GM23248 (cell line): ENCODE measurements at places on chromosomes 13 and 19. TPM values are rescaled to one million over a fixed set of nuclear protein-coding genes. Genes with fewer than 3 reads are reported as not detected.

DNA sequence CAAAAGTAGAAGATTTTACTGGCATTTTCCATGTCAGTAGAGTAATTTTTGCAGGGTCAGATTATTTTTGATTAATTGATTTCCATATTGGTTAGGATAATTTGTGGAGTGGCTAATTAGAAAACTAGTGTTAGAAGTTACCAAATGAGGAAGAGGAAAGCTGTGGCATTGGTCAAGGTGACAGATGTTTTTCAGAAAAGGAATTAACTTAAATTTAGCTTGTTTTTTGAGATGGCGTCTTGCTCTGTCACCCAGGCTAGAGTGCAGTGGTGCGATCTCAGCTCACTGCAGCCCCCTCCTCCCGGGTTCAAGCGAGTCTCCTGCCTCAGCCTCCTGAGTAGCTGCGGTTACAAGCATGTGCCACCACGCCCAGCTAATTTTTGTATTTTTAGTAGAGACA lies 28.8 kb downstream of the LSM14A start:
- H3K27me3 ChIP-seq: no peaks in the 10 kb centered on the region
- DNase-seq: no peak
- H3K36me3 ChIP-seq: peaks cover 47% of the 10 kb centered on the region
- H3K4me1 ChIP-seq: 0 out of 2 replicates have a peak, but pooled peaks cover 6% of the 10 kb centered on the region
- no peak overlapping the region for H3K27ac ChIP-seq

DNA sequence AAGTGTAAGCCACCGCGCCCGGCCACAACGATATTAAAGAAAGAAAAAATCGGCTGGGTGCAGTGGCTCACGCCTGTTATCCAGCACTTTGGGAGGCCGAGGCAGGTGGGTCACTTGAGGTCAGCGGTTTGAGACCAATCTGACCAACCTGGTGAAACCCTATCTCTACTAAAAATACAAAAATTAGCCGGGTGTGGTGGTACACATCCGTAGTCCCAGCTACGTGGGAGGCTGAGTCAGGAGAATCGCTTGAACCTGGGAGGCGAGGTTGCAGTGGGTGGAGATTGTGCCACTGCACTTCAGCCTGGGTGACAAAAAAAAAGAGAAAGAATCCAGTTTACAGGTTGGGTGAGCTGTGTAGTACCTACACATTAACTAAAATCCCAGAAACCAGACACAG lies 99.9 kb upstream of the CACNA1A start:
- no peak for DNase-seq
- no peaks in the 10 kb centered on the region for H3K36me3 ChIP-seq
- H3K4me3 ChIP-seq: no peak overlapping the region
- H3K27me3 ChIP-seq: no peaks in the 10 kb centered on the region
- no peak overlapping the region for H3K27ac ChIP-seq

- H3K27ac ChIP-seq: no peak overlapping the region
- no peak for DNase-seq
- peaks cover 19% of the 10 kb centered on the region for H3K4me1 ChIP-seq
- H3K36me3 ChIP-seq: no peaks in the 10 kb centered on the region
- H3K27me3 ChIP-seq: no peaks in the 10 kb centered on the region
These were observed 199.0 kb downstream of the KATNAL1 start for GRCh38 chr13:30108216-30108912.

DNA sequence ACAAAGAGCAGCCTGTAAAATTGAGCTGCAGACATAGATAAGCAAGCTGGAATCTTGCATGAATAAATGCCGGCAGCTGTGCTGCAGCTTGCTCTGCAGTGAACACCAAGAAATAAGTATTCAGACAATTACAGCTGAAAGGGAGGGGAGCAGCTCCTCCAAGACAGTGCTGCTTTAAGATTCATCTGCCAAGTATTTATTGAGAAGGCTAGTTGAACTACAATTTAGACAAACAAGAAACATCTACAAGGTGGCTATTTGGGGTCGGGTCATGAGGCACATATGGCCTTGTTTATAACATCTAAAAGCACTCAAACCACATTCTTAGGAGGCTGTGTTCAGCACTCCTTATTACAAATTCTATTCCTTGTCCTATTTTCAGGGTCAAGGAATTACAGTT lies 34.9 kb downstream of the ZNF726 start:
- H3K27me3 ChIP-seq: no peaks in the 10 kb centered on the region
- H3K4me3 ChIP-seq: no peak overlapping the region
- no peaks in the 10 kb centered on the region for H3K36me3 ChIP-seq
- no peaks in the 10 kb centered on the region for H3K4me1 ChIP-seq
- DNase-seq: no peak

- H3K27ac ChIP-seq: no peak overlapping the region
- no peaks in the 10 kb centered on the region for H3K36me3 ChIP-seq
These were observed 9.2 kb downstream of the ONECUT3 start for GRCh38 chr19:1762243-1763117.

DNA sequence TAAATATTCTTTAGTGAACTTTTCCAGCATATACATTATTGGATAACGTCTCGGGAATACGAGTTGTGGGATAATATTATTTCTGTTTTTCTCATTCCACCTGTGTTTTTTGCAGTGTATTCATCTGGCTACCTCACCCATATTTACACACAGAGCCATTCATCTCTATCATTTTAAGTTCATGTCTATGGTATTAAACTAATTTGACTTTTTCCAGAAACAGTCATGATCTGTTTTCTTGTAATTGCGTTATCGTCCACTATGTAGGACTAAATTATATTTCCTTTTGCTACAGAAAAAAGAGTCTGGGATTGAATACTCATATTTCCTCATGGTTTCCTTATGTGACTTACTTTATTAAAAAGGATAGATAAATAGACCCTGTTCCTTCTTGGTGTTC lies 2.7 kb downstream of the ATP11A start:
- no peak overlapping the region for H3K27ac ChIP-seq
- H3K27me3 ChIP-seq: no peaks in the 10 kb centered on the region
- no peak for DNase-seq
- H3K36me3 ChIP-seq: no peaks in the 10 kb centered on the region
- H3K4me1 ChIP-seq: peaks cover 14% of the 10 kb centered on the region

DNA sequence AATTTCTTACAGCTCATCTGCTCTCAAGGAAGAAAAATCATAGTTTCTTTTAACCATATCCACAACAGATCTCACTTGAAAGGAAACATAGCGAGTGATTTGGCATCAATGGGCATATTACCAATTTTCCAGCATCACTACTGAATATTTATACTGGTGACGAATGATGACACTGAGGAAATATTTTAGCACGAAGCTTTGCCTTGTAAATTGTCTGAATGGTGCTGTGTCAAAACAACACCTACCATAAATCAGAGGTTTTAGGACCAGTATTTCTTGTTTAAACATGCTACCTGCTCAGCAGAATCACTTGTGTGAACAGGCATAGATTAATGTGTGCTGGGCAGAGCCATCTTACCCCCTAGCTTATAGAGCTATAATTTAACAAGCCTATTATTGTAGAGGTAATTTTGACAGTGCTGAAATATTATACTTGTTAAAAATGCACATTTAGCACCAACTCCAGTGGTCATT lies 146.8 kb downstream of the ABCC4 start:
- peak; percentile 38 for DNase-seq
- no peak overlapping the region for H3K27ac ChIP-seq
- H3K4me3 ChIP-seq: no peak overlapping the region
- H3K27me3 ChIP-seq: no peaks in the 10 kb centered on the region
- no peaks in the 10 kb centered on the region for H3K36me3 ChIP-seq

DNA sequence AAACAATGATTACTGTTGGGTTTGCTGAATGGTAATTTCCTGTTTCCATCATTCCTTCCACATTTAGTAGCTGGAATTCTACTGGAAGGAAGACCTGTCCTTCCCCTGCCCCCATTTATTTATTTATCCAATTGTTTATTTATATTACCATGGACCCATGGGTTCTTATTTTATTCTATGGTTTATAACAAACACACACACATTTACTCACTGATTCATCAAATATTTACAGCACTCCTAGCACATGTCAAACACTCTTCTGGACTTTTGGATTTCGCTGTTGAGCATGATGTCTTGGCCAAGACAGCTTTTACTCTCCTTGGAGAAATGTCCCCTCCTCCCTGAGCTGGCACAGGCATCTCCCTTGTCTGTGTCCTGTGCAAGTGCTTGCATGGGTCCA lies 227.8 kb upstream of the MAB21L1 start:
- DNase-seq: no peak
- H3K27me3 ChIP-seq: no peaks in the 10 kb centered on the region
- no peak overlapping the region for H3K27ac ChIP-seq
- no peaks in the 10 kb centered on the region for H3K36me3 ChIP-seq
- no peak overlapping the region for H3K4me3 ChIP-seq
- peaks cover 24% of the 10 kb centered on the region for H3K4me1 ChIP-seq

DNA sequence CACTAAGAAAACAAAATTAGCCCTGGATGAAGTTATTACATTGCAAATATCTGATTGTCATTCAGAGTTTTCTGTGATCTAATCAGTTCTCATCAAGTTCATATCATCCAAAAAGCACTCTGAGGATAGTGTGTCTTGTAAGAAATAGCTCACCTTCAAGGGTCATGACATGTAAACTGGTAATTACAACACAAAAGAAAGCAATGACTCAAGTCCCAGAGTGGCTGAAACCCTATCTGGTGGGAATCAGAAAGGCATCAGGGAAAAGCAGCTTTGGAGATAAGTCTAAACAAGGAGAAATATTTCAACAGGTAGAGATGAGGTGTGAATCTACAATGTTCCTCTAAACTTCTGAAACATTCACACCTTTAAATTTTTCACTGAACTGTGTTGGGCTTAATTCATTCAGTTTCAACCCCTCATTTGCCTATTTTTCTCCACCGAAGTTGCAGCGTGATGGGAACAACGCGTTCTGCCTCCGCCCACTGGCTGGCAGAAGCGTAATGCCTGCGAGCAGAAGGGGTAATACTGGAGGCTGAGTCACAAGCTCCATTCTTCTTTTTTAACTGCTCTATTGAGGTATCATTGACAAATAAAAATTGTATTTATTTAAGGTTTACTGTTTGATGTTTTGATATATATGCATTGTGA lies 155.2 kb upstream of the IPO5 start:
- H3K27me3 ChIP-seq: no peaks in the 10 kb centered on the region
- H3K36me3 ChIP-seq: no peaks in the 10 kb centered on the region
- H3K4me1 ChIP-seq: no peaks in the 10 kb centered on the region
- H3K27ac ChIP-seq: no peak overlapping the region
- DNase-seq: peak; percentile 57

DNA sequence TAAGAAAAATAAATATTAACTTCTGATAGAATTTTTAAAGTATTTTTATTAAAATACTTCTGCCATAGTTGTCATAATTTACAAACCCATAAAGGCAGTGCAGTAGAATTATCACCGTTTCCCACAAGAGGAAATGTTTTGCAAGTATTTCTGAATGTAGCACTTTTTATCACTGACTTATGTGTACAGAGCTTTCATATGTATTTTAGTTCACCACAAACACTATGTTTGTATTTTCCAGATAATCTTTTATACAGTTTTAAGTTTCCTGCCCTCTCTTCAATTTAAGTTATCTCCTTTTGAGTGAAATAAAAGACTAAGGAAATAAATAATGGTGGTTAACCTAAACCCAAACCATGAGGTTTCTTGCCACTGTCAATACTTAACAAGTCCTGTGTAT lies 24.2 kb downstream of the MIPEP start:
- no peak overlapping the region for H3K4me3 ChIP-seq
- no peaks in the 10 kb centered on the region for H3K27me3 ChIP-seq
- peaks cover 24% of the 10 kb centered on the region for H3K4me1 ChIP-seq
- no peaks in the 10 kb centered on the region for H3K36me3 ChIP-seq

DNA sequence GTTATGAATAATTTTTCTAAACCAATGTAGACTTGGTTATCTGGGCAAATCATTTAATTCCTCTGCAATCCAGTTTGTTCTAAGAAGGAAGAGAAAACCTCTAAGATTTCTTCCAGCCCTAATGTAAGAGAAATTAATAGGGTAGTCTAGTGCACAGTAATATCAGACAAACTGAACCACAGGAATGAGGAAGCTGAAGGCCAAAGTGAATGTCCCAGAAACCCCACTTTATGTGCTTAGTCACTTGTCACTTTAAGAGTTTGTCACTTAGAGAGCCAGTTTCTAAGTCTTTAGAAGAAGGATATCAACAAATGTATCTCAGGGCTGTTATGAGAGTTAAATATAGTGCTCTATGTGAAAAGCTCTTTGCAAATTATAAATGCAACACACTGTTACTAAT lies 750.6 kb downstream of the DIAPH3 start:
- DNase-seq: no peak
- no peak overlapping the region for H3K27ac ChIP-seq
- no peaks in the 10 kb centered on the region for H3K36me3 ChIP-seq
- no peaks in the 10 kb centered on the region for H3K27me3 ChIP-seq
- H3K4me3 ChIP-seq: no peak overlapping the region

DNA sequence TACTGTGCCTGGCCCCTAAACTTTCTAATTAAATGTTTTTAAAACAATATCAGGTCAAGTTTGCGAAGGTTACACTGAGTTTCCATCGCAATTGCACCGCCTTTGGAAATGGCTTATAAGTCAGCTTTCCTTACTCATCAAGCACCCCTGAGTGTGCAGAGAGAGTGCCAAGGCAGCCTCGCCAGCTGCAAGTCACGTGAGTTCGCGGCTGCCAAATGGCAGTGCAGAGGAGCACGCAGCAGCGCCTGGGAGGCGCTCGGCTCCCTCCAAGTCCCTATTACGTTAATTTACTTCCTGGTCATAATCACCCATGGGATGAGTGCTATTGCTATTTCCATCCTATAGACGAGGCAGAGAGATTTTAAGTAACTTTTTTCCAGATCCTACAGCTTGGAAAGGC lies 319.6 kb downstream of the TEX29 start:
- H3K4me1 ChIP-seq: no peaks in the 10 kb centered on the region
- H3K27me3 ChIP-seq: no peaks in the 10 kb centered on the region
- H3K27ac ChIP-seq: no peak overlapping the region
- H3K4me3 ChIP-seq: no peak overlapping the region

- no peaks in the 10 kb centered on the region for H3K36me3 ChIP-seq
- no peak overlapping the region for H3K4me3 ChIP-seq
- no peaks in the 10 kb centered on the region for H3K27me3 ChIP-seq
- no peak for DNase-seq
- no peaks in the 10 kb centered on the region for H3K4me1 ChIP-seq
- H3K27ac ChIP-seq: no peak overlapping the region
These were observed 14.9 kb downstream of the POP4 start for GRCh38 chr19:29620931-29621351.

DNA sequence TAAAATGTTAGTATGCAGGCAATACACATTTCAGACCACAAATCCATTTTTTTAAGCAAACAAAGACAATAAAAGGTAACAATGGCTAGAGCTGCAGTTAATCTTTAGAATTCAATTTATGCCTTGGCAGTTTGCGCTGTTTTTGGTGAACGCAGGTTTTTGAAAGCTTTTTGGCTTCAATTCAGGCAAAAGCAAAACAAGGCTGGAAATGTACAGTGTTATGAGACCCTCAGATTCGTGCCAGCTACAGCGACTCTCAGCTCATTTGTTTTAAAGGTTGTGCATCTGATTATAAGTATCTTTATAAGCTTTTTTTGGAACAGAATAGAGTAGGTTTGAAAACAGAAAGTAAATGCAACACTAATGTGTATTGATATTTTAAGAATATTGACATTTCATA lies 63.6 kb upstream of the SOX1 start:
- H3K27ac ChIP-seq: no peak overlapping the region
- H3K4me1 ChIP-seq: no peaks in the 10 kb centered on the region
- no peak for DNase-seq
- H3K4me3 ChIP-seq: no peak overlapping the region
- no peaks in the 10 kb centered on the region for H3K27me3 ChIP-seq

- H3K27ac ChIP-seq: peak overlapping the region; percentile 96
- no peaks in the 10 kb centered on the region for H3K27me3 ChIP-seq
- peak overlapping the region; percentile 87 for H3K4me3 ChIP-seq
These were observed 971 bp upstream of the ANKRD10 start for GRCh38 chr13:110915874-110916206.

Gene NCR1
- not detected in 2 replicates for total RNA-seq

Gene CBY2
- not detected in 2 replicates for total RNA-seq

Gene MEIS3
- total RNA-seq: 51.5 and 56.1 TPM in 2 replicates

Gene CERS4
- total RNA-seq: not detected in 2 replicates

Gene NKPD1
- 0.11 and 0.25 TPM in 2 replicates for total RNA-seq
